Lung microvascular endothelial cell (primary cell): ENCODE measurements at places on chromosomes 6 and 20. TPM values are rescaled to one million over a fixed set of nuclear protein-coding genes. Genes with fewer than 3 reads are reported as not detected.
A peak's percentile ranks its signal among the peaks of the same experiment; 100 is the strongest.

MOG gene
- total RNA-seq: not detected in 2 replicates

MCCD1 gene
- total RNA-seq: not detected in 2 replicates

FAM184A gene
- total RNA-seq: under 0.01 and 0.40 TPM in 2 replicates

OXT gene
- not detected in 2 replicates for total RNA-seq

DNA sequence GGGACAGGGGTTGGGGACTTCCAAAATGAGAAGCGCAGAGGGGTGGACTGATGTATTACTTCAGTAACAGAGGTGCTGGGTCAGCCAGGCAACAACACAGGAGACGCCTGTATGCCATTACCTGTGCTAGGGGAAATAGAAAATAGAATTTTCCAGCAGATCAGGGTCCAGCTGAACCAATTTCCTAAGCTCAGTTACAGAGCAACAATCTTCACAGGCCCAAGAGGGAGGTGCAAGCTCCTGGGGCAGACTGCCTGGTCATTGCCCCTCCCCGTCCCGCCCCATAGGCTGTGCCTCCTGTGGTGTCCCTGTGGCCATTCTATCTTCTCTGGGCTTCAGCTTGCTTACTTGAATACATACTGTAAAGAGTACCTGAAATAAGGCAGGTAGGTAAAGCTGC lies 3.7 kb downstream of the KCNK5 start:
- DNase-seq: no peak

DNA sequence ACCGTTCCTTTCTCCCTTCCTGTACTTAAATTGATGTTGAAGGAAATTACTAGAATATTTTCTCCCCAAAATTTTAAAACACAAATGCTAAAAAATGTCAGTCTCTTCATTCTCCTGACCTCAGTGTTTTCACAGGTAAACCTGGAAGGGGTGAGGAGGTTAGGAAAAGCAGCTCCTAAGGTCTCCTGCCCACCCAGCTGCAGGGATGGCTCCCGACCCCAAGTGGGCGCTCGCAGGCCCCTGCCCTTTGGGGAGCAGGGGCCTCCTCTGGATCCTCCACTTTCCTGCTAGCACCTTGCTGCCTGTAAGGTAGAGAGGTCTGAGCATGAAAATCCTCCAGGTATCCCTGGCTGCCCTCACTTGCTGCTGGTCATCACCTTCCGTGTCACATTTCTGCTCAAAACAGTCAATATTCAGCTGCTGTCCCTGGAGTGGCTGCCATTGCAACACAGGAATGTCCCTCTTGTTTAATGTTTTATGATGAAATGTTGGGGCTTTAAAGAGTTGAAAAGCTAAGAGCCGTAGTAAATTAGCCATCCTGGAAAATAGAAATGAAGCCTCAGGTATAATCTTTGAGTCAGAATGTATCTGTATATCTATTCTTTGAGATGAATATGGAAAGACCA lies 10.9 kb upstream of the HSP90AB1 start:
- DNase-seq: no peak

DNA sequence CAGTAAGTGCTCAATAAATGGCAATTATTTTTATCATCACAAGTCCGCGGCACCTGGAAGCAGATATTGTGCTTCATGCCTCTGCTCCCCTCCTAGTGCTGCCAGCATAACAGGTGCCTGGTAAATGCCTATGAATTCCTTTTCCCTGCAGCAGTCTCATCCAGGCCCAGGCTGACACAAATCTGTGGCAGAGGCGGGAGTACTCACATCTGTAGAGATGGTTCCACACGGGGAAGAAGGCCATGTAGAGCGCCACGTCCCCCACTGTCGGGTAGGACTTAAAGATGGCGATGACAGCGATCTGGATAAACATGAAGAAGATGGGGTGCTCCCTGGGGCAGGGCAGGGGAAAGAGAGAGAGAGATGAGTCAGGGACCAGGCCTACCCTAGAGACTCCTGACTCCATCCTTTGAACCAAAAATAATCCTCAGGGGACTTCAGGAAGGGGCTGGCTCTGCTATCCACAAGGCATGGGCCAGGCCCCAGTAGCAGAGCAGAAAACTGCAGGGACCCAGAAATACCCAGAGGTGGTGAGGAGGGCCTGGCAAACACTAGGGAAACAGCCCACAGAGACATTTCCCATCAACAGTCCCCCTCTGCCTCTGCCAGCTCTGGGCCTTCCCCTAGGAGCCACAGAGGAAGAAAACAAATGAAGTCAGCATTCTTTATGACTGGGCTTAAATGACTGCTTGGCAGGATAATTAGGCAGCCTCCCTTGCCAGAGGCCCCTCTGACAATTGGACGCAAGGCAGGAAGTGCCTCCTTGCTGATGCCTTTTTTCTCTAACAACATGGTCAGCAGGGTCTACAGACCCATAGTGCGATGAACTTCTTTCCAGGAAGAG lies 23.0 kb downstream of the MAP1LC3A start:
- peak; percentile 82 for DNase-seq

DNA sequence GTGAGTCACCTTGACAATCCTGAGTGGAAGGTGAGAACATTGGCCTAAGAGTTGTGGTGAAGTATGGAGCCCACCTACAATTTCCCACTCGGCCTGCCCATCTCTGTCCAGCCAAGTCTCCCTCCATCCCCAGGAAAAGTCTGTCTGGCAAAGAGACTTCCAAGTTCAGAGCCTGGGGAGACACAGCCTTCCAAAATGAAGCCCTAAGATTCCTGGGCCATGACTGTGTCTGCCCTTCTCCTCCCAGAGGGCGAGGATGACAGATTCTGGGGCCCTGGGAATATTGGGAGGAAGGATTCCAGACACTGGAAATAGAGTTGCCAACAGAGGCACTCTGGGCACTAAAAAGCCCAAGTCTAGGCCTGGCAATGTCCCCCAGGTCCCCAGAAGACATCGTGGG lies 176.8 kb downstream of the NFATC2 start:
- DNase-seq: peak; percentile 68

DNA sequence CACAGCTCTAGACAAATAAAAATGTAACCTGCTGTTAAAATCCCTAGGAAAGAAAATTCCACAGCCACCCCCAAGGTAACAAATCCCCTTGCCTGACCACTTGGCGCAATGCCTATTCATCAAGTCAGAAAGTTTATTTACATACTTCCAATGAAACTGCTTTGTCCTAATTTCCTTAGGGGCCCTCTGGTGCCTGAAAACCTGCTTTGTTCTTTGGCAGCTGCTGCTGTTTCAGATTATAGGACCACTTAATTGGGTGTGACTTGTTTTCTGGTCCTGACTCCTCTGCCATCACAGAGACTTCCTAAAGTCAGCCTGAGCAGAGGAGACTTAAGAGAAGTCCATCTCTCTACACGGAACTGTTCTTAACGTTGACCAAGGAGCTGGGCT lies 323.6 kb downstream of the UBE3D start:
- DNase-seq: no peak

DNA sequence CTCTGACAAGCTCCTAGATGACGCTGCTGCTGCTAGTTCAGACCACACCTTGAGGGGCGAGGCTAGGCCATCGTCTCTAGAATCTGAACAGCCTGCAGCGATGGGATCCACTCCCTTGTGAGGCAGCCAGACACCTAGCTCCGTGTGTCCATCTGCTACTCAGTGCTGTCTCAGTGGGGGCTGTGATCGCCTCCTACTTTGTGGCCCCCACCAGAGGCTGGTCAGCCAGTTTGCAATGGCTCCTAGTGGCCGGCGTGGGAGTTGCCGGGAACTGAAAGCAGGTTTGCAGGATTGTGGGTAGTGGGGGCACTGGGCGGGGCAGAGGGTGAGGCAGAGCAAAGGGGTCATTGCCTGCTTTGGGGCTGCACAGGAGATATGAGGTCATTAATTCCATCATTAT lies 2.8 kb downstream of the CCN5 start:
- no peak for DNase-seq

DNA sequence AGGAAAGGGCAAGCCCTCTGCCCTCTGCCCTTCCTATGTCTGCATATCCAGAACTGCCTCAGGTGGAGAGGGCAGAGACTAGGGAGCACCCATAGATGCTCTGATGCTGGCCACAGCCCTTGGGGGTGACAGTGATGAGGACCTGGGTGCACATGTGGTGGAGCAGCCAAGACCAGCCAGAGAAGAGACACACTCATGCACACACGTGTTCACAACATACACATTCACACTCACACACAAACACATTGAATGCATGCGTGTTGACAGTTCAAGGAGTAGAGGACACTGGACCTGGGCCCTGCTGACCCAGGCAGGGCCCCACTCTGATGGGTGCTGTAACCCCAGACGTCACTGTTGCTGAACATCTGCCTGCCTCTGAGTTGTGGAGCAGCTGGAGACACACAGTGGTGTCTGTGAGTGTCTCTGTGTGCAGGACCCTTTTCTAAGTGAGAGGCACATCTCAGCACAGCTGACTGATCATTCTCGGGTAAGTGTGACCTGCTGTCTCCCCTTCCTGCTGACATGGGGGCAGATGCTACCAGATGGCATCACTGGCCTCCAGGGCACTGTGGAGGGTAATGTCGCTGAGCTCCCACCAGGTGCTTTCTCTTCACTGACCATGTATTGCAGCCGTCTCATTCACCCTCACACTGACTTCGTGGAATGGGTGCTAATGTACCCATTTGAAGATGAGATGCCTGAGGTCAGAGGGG lies 30.1 kb upstream of the MAS1L start:
- DNase-seq: no peak

DNA sequence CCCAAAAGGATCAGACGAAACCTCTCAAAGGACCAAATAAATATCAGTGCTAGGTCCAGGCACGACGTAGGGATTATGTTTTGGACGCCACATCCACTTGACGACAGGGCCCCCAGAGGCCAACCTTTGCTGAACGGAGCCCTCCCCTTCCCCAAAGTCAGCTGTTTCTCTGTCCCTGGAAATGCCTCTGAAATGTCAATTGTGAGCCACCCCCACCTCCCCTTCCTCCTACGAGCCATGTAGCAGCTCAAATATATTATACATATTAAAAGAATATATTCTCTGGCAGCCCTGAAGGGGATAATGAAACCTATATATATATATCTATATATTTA lies 39.6 kb upstream of the BLCAP start:
- DNase-seq: no peak

DNA sequence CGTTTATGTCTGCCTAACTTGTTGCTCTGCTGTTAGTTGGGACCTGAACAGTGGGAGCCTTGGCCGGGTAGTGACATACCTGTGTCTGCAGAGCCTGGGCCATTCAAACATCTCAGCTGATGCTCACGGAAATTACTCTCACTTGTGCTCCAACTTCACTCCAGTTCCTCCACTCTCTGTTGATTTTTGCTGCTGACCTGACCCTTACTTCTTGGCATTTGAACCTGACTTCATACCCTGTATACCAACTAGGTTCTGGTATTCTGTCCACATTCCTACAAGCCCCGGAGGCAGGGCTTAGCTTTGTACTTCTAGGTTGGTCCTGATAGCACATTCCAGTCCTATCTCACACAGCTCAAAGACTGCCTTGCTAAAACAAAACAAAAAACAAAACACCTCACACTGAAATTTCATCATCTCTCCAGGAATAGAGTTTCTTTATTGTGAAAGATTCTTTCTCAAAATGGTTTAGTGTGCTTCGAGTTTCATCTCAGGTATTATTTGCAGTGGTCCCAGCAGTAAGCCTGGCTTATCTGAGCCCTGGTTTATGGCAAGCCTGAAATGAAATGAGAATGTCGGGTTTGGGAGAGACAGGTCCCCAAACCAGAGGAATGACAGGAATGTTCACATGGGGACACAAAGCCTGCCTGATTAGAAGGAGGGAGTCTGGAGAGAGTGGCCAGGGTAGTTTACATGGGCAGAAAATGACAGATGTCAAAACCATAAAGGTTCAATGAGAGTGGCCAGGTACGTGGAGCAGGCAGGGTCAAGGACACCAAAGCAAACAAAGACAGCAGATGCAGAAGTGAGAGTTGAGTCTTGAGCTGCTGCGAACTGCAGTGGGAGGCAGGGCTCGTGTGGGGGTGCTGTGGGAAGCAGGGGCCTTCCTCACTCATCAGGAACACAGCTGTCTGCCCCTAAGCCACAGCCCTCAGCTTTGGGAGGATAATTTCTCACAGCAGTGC lies 174.2 kb upstream of the HDAC2 start:
- no peak for DNase-seq

- DNase-seq: peak; percentile 28
Measured at GRCh38 chr6:43455531-43456428, at the start of gene DLK2. Gene DLK2 (minus strand): TSS chr6:43455548. CDS start chr6:43454825, 723 bp downstream.

GRCh38 chr6:79081663-79082062 lies 3.6 kb upstream of the PHIP start:
- DNase-seq: no peak

DNA sequence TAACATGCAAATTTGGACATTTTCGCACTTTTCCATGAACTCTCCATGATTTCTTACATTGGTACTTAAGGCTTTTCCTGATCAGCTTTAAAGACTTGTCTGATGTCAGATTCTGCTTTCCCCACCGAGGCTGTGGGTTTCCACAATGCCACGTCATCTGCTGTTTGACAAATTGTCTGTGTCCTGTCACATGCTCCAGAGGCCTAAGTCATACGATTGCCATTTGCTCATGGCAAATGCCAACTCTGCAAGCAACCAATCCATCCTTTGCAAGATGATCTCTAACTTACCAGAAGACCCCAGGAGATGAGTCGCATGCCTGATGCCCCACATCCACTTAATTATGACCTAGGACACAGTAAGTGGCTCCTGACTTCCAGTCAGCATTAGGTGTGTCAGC lies 556.5 kb downstream of the BMP2 start:
- no peak for DNase-seq

DNA sequence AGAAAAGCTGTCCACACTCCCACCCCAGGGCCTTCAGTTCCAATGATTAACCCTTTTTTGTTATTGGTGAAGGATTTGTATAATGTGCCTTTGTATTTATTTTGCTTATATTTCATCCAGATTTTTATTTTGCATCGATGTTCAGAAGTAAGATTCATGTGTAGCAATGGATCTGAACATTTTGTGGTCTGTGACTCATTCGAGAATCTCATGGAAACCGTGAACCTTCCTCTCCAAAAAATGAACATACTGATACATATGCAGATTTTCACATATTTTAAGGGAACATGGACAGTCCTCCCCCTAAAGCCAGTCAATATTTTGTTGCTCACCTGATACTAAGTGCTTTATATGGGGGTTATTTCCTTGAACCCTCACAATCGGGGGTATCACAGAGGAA lies 421.8 kb upstream of the SOX4 start:
- DNase-seq: no peak

DNA sequence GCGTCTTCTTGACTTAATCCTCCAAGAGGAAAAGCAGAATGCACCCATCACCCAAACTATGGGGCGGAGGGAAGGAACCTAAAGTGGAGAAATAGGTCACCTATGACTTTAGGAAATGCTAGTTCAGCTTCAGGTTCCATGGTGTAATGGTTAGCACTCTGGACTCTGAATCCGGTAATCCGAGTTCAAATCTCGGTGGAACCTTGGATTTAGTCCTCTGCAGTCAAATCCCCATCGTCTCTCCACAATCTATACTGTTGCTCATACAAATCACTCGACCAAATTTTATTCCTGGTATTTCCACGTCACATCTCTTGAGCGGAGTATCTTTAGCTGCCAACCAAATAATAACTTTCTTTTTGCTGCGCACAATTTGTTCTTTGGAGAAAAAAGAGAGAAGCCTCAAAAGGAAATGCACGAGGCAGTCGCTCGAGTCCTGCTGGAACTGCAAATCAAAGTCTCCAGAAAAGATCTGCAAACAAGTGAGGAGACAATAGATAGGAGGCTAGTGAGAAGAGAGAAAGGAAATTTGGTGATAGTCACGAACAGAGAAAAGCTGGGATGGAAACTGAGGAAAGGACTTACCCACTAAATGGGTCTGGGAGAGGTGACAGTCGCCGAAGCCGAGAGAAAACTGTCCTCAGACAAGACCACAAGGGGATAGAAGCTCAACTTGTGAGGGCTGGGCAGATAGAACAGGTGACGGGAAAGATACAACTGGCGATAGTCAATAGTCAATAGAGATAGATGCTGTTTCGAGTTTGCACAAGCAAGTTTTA lies 16.6 kb downstream of the POM121L2 start:
- peak; percentile 27 for DNase-seq
